ENCODE measurements at places on chromosomes 6 and 20.
A peak's percentile ranks its signal among the peaks of the same experiment; 100 is the strongest.

GRCh38 chr6:85026021-85026420 lies 261.6 kb upstream of the TBX18 start:
- no peak for DNase-seq
- H3K36me3 ChIP-seq = no peaks in the 10 kb centered on the region
- H3K27ac ChIP-seq = no peak overlapping the region
- H3K4me1 ChIP-seq = no peaks in the 10 kb centered on the region

DNA sequence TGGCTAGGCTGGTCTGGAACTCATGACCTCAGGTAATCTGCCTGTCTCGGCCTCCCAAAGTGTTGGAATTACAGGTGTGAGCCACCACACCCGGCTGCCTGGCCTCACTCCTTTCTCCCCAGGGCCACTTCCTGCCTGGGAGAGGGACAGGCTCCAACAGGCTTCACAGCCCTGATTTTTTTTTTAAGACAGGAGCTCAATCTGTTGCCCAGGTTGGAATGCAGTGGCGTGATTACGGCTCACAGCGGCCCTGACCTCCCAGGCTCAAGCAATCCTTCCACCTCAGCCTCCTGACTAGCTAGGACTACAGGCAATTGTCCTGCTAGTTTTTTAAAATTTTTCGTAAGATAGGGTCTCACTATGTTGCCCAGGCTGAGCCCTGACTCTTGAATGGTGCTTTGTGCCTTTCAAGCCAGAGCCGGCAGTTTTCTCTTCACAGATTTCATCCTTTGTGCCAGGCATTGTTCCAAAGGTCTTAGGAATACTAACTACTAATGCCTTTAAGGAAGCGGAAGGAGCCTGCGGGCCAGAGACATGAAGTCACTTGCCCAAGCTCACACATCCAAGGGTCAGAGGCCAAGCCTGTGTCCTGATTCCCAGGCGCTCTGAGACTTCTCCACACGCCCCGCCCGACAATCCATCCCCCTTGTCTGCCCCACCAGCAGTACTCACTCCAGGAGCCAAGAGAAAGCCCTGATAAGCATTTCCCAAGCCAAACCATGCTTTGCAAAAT lies 19.2 kb downstream of the CAPN11 start:
- no peaks in the 10 kb centered on the region for H3K36me3 ChIP-seq
- H3K4me1 ChIP-seq = 0 out of 2 replicates have a peak, but pooled peaks cover under 1% of the 10 kb centered on the region
- no peak overlapping the region for H3K27ac ChIP-seq
- H3K27me3 ChIP-seq = peaks cover 2% of the 10 kb centered on the region
- H3K4me3 ChIP-seq = no peak overlapping the region

DNA sequence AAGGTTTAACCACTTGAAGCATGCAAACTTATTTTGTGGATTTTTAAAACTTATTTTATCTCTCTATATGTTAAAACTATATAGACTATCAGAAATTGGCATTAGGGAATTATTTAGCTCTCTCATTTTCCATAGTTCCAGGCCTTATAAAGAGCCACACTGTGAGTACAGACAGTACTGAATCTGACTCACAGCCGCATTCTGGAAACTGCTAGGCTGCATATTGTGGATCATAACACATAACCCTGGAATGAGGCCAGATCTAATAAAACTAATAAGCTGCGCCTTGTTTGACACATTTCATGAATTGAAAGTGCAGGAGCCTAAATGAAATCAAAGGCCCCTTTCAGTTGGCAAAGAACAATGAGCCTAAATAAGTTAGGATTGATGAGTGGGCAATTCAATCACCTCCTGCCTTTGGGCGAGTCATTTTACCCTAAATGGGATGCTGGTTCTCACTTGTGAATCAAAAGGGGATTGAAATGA lies 308.4 kb downstream of the PACRG start:
- H3K4me1 ChIP-seq = no peaks in the 10 kb centered on the region
- H3K36me3 ChIP-seq = no peaks in the 10 kb centered on the region
- no peak for DNase-seq

DNA sequence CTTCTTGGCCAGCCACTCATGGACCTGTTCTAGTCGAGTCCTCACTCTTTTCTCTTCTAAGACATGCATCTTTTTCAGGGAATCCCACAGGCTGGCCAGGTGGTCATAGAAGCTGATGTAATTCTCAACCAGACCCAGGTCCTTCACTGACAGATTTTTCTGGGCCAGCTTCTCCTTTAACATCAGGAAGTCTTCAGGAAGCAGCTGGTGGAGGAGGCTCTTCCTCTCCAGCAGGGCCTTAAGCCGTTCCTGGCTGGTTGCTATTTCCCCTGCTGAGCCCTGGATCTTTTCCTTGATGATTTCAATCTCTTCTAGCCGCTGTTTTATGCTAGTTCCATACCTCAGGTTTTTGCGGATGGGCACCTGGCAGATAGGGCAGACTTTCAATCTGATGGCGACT lies 28.6 kb downstream of the DDX27 start:
- peaks cover 72% of the 10 kb centered on the region for H3K36me3 ChIP-seq
- H3K4me3 ChIP-seq = no peak overlapping the region
- H3K27ac ChIP-seq = no peak overlapping the region
- DNase-seq = no peak
- no peaks in the 10 kb centered on the region for H3K27me3 ChIP-seq

GRCh38 chr6:43828711-43829110 lies 58.7 kb downstream of the VEGFA start:
- H3K36me3 ChIP-seq = no peaks in the 10 kb centered on the region
- no peak overlapping the region for H3K4me3 ChIP-seq
- no peak overlapping the region for H3K27ac ChIP-seq
- peaks cover 5% of the 10 kb centered on the region for H3K4me1 ChIP-seq

GRCh38 chr6:15200087-15200486 lies 45.8 kb upstream of the JARID2 start:
- H3K27me3 ChIP-seq = no peaks in the 10 kb centered on the region
- no peak for DNase-seq
- H3K36me3 ChIP-seq = no peaks in the 10 kb centered on the region
- H3K27ac ChIP-seq = no peak overlapping the region
- no peak overlapping the region for H3K4me3 ChIP-seq
- H3K4me1 ChIP-seq = no peaks in the 10 kb centered on the region

DNA sequence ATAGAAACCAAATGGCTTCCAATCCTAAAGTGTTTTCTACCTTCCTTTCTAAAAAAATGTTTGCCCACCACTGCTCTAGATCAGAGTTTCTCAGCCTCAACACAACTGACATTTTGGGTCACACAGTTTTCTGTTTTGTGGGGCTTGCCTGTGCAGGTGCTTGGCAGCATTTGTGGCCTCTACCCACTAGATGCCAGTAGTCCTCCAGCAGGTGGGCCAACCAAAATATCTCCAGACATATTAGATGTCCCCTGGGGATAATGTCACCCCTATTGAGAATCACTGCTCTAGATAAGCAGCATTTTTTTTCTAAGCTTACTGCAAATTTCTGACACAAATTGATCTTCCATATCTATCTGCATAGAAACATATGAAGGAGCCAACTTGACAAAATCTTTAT lies 26.3 kb upstream of the EPM2A start:
- no peaks in the 10 kb centered on the region for H3K36me3 ChIP-seq
- no peaks in the 10 kb centered on the region for H3K27me3 ChIP-seq
- no peak overlapping the region for H3K27ac ChIP-seq
- DNase-seq = no peak

DNA sequence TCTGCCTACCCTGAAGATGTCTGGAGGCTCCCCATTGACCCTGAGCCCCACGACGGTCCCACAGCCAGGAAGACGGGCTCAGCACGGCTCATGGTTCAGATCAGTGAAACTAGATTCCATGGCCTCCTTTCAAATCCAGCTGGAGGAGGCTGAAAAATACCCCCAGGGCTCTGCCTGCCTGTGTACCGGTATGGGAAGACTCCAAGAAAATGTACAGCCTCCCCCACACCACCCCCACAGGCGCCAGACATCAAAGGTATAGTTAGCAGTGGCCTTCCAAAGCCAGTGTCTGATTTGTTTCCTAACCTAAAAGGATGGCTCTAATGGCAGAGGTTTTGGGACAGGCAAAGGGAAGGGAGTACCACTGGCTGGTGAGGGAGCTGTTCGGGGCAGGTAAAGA lies 86.2 kb upstream of the SNAP25 start:
- no peak for DNase-seq
- H3K4me1 ChIP-seq = peaks cover 5% of the 10 kb centered on the region
- no peak overlapping the region for H3K27ac ChIP-seq
- H3K4me3 ChIP-seq = no peak overlapping the region
- H3K27me3 ChIP-seq = peaks cover 15% of the 10 kb centered on the region
- H3K36me3 ChIP-seq = no peaks in the 10 kb centered on the region

DNA sequence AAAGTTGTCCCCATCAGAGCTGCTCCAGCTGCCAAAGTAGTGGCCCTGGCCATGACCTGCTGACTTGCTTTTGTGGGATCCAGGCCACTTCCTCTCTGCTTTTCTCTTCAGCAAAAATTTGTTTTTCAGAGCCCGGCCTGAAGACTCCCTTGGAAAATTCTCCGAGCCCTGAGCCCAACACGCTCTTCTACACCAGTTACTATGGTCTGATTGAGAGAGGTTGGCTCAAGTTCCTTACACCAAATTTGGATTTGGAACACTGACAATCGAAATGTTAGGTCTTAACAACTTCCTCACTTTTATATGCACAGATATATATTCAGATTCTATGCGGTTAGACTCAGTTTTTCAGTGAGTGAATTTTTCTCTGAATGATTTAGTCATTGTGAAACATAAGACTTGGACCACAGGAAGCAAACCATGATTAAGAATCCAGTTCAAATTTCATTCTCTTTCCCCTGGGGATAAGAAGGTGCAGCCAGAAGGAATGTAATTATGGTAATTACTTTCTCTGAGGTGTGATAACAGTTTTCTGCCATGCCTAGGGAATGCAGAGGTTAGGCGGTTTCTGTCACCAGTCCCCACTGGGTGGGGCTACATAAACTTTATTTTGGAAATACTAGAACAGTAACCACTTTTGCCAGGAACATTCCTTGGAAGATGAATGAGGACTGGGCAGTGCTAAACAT lies 365.2 kb downstream of the SYNE1 start:
- no peak overlapping the region for H3K4me3 ChIP-seq
- DNase-seq = peak; percentile 34
- H3K36me3 ChIP-seq = peaks cover 14% of the 10 kb centered on the region
- H3K27me3 ChIP-seq = no peaks in the 10 kb centered on the region
- H3K4me1 ChIP-seq = peaks cover 18% of the 10 kb centered on the region
- no peak overlapping the region for H3K27ac ChIP-seq

GRCh38 chr6:18545726-18546125 lies 158.6 kb downstream of the RNF144B start:
- H3K27me3 ChIP-seq = peaks cover 2% of the 10 kb centered on the region
- no peak overlapping the region for H3K27ac ChIP-seq
- no peaks in the 10 kb centered on the region for H3K36me3 ChIP-seq
- no peak for DNase-seq
- no peaks in the 10 kb centered on the region for H3K4me1 ChIP-seq
- no peak overlapping the region for H3K4me3 ChIP-seq

DNA sequence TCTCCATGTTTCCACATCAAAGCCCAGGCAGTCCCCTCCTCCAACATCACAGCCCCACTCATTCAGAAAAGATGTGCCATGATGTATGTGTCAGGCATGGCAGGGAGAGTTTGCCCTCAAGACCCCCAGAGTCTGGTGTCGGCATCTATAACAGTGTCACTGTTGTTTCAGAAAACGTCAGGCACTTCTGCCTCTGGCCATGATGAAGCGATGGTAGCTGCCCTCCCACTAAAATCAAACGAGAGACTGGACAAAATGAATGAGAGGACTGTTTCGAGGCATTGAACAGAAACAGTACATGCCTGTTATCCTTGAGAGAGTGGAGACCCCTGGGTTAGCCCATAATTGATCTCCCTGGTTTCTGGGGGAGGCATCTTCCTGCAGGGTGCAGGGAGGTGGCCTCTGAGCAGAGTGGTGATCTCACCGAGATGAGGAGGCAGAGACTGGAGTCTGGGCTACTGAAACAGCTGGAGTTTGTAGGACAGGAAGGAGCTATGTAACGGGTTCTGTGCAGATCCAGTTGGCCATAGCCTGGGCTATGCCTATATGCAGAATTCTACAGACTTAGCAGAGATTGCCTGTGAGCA lies 144.5 kb downstream of the SYCP2 start:
- H3K4me3 ChIP-seq = no peak overlapping the region
- H3K36me3 ChIP-seq = no peaks in the 10 kb centered on the region
- no peaks in the 10 kb centered on the region for H3K27me3 ChIP-seq
- no peak overlapping the region for H3K27ac ChIP-seq

- no peaks in the 10 kb centered on the region for H3K4me1 ChIP-seq
- DNase-seq = no peak
- peaks cover 4% of the 10 kb centered on the region for H3K27me3 ChIP-seq
- no peaks in the 10 kb centered on the region for H3K36me3 ChIP-seq
- no peak overlapping the region for H3K27ac ChIP-seq
Measured at GRCh38 chr6:169828176-169828575, 76.8 kb downstream of the ERMARD start.

DNA sequence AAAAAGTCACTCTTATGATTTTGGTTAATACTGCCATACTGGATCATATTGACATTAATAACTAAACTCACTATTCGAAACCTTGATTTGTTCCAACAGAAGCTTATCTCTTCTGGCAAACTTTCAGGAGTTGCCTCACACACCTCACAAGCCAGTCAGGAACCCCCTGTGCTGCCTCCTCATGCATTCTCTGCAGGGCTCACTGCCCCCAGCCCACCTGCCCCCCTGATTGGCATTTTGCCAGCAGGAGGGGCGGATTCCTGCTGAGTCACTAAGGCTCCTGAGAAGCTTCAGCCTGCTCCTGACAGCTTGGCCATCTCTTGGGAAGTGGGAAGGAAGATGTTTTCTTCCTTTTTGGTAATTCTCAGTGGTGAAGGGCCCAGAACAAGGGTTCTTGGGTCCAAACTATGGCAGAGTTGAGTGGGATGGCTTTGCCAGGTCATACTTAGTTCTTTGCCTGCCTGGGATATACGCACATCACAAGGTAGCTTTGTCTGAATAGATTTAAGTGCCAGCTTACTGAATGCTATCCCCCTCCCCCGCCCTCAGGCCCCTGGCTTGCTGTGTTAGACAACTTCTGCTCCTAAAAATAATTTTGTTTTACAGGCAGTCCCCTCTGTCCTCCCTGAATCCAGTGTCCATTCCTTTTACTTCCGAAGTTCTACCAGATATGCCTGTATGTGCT lies 31.4 kb downstream of the SLC35F1 start:
- no peak overlapping the region for H3K4me3 ChIP-seq
- H3K36me3 ChIP-seq = no peaks in the 10 kb centered on the region
- no peak overlapping the region for H3K27ac ChIP-seq
- no peaks in the 10 kb centered on the region for H3K27me3 ChIP-seq
- no peak for DNase-seq

DNA sequence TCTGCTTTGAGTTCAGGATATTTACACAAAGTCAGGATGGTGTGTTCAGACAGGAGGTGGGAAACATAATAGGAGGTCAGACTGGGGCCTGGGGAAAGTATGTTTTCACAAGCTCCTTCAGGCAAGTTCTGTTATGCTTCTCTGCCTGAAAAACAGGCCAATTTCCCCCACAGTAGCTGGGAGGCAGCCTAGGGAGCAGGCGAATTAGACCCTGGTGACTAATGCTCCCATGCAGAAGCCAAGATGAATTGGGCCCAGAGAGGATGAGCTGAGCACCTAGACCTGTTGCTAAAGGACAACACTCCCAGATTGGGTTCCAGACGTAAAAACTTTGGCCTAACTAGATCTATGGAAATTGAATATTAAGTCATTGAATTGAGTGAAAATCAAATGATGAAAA lies 142.2 kb upstream of the MAP3K7 start:
- no peak overlapping the region for H3K4me3 ChIP-seq
- H3K4me1 ChIP-seq = no peaks in the 10 kb centered on the region
- H3K27ac ChIP-seq = no peak overlapping the region
- H3K27me3 ChIP-seq = no peaks in the 10 kb centered on the region
- DNase-seq = no peak
- no peaks in the 10 kb centered on the region for H3K36me3 ChIP-seq

- peak overlapping the region; percentile 81 for H3K27ac ChIP-seq
- H3K27me3 ChIP-seq = no peaks in the 10 kb centered on the region
Measured at GRCh38 chr6:235763-236360, 56.4 kb upstream of the DUSP22 start.
